NCI-H446 (cell line): ENCODE measurements at places on chromosomes 7 and 10.

- no peak for DNase-seq
These were observed 677 bp downstream of the TSPAN14 start for GRCh38 chr10:80454513-80455460.

GRCh38 chr7:72267291-72267800 is 144.8 kb downstream of the CALN1 start:
- no peak for DNase-seq

DNA sequence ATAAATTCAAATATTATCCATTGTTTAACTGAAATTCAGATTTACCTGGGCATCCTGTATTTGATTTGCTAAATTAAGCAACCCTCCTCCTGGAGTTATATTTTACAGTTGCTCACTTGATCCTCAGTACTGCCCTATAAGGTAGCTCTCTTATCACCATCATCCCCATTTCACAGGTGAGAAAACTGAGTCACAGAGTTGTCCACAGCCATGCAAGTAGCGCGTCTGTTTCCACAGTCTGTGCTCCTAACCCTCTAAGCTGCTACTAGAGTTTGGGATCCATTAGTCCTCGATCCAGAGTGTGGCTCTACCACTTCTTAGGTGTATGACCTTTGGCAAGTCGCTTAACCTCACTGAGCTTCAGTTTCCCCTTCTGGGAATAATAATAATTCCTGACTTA is 34.9 kb upstream of the KDM7A start:
- no peak for DNase-seq

- DNase-seq = no peak
These were observed 1.3 kb downstream of the SORBS1 start for GRCh38 chr10:95559896-95560277.

GRCh38 chr7:108265007-108265406 is 134.8 kb upstream of the LAMB4 start:
- DNase-seq = no peak

DNA sequence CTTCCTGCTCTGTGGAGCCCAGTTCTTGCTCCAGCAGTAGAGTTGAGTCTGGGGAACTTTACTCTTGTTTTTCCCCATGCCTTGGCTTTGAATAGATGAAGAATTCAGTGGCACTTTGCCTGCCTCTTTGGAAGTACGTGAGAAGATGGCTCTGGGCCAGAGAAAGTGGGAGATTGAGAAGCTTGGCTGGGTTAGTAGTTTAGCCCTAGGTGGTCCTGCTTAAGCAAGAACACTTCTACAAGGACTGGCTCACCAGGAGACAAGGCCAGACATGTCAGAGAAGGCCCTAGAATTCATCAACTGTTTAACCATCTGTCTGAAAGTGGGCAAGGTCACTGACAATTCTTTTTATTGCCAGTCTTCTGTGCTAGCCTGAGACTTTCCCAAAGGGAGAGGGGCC is 410.3 kb downstream of the TYW1 start:
- DNase-seq = peak; percentile 93

- DNase-seq = no peak
These were observed 87.6 kb downstream of the CARD11 start for GRCh38 chr7:2956076-2956475.

DNA sequence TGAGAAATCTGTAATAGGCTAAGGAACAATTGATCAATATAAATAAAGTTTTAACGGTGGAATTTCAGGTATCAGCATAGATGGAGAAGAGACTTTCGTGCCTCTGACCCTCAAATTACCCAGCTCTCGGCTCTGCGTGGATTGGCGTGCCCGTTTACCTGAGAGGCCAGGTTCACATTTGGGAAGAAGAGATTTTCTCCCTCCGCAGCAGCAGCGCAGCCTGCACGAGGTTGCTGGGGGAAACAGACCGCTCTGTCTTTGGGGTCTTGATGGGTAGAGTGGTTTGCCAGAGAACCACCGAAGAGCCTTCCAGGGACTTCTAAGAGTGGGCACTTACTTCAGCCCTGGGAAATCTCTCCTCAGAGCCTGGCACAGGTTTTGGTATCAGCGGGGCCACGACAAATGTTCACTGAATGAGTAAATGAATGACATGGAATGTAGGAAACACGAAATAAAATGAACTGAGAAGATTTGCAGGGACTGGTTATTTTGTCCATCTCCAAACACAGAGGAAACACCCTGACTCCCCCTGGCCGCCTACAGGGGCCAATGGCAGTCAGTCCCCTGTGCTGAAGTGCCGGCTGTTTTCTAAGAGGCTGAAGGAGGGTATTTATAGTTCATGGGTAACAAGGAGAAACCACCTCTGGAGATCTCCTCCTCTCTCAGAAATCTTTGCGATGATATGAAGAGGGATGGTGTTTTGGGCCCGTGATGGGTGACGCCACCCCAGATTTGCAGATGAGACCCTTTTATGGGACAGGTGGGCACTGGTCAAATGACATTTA is 338.5 kb downstream of the ADARB2 start:
- no peak for DNase-seq

- no peak for DNase-seq
These were observed 19.2 kb downstream of the ZNF107 start for GRCh38 chr7:64685091-64685490.

DNA sequence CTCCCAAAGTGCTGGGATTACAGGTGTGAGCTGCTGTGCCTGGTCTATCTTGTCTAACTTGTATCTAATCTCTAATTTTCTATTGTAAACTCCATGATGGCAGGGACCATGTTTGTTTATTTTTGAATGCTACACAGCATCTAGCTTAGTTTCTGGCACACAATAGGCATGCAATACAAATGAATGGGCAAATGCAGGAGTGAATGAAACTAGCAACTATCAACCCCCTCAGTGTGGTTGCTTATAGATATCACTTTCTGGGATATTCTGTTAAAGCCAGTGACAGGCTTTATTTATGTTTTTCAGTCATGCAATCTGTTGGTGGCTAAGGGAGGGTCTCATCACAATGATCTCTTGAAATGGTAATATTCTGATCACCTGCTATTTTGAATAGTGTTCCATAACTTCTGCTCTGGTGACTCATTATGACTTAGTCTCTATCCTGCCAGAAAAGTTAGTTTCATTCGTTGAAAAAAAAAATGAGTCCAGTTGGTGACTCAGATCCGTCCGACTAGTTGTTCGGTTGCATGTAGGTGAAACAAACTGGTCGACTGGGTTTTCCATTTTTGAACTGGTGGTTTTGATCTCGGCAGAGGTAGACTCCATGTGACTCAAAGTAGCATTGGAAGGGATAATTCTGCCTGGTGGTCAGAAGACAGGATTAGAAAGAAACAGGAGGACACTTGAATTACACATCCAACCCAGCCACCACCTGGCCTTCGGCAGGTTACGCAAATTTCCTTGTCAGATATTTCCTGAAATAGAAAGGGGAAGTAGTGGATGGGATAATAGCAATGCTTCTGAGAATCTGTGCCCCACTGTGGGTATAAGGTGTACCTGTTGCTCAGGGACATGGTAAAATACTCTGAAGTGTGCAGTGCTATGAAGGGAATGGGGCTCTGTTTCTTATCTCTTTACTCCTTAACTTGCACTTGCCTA is 76.8 kb downstream of the GATA3 start:
- no peak for DNase-seq

DNA sequence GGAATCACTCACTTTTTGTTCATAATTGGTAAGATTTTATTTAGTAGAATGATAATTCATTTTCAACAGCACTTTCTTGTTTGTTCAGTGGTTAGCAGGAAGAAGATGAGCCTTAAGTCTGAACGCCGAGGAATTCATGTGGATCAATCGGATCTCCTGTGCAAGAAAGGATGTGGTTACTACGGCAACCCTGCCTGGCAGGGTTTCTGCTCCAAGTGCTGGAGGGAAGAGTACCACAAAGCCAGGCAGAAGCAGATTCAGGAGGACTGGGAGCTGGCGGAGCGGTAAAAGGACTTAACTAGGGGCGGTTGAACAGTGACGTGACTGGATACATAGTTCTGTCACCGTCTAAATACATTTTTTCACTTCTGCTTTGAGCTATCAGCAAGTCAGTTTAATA is 31.3 kb downstream of the RABGEF1 start:
- no peak for DNase-seq

GRCh38 chr7:140638173-140638791 is 2.3 kb downstream of the DENND2A start:
- no peak for DNase-seq

- DNase-seq = no peak
These were observed 8.3 kb upstream of the TACR2 start for GRCh38 chr10:69425041-69425440.

GRCh38 chr10:128026615-128027300 is 99.5 kb downstream of the MKI67 start:
- DNase-seq = no peak

GRCh38 chr7:151600331-151600730 is 80.6 kb upstream of the RHEB start:
- no peak for DNase-seq

GRCh38 chr7:116573541-116573940 is 48.7 kb downstream of the CAV1 start:
- DNase-seq = no peak

DNA sequence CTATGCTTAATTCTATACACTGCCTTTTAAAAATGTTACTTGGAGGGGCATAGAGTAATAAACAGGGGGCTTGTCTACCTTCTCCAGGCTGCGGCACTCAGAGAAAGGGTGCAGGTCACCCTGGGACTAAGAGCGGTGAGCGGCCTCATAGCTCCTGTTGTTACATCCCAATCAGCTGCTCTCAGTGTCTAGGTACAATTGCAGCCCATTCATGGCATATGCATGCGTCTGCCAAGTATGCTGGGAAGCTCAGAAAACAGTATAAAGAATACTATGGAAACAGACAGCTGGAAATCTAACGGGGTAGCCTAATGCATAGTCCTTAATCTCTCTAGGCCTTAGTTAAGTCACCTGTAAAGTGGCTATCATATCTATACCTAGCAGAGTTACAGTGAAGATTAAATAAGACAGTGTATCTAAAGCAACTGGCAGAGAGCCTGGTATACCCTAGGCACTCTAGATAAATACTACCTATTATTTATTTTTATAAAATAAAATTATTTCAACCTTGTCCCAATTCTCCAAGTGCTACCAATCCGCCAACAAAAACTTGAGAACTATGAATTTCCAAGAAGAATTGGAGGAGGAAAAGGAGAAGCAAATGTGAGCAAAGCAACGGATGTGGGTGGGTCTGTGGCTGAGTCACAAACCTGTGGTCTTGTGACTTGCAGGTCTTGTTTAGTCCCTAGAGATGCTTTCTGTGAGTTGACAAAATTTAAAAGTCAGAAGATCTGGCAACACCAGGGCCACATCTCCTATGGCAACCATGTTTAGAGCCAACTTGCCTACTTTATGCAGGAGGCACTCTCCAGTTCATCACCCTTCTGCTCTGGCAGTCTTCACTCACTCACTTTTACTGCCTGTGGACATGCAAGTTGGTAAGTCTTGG is 183.0 kb downstream of the RAPGEF5 start:
- no peak for DNase-seq

GRCh38 chr7:141519623-141520022 is 31.6 kb upstream of the AGK start:
- no peak for DNase-seq

- no peak for DNase-seq
These were observed 65.5 kb downstream of the HPSE2 start for GRCh38 chr10:99170116-99170675.

DNA sequence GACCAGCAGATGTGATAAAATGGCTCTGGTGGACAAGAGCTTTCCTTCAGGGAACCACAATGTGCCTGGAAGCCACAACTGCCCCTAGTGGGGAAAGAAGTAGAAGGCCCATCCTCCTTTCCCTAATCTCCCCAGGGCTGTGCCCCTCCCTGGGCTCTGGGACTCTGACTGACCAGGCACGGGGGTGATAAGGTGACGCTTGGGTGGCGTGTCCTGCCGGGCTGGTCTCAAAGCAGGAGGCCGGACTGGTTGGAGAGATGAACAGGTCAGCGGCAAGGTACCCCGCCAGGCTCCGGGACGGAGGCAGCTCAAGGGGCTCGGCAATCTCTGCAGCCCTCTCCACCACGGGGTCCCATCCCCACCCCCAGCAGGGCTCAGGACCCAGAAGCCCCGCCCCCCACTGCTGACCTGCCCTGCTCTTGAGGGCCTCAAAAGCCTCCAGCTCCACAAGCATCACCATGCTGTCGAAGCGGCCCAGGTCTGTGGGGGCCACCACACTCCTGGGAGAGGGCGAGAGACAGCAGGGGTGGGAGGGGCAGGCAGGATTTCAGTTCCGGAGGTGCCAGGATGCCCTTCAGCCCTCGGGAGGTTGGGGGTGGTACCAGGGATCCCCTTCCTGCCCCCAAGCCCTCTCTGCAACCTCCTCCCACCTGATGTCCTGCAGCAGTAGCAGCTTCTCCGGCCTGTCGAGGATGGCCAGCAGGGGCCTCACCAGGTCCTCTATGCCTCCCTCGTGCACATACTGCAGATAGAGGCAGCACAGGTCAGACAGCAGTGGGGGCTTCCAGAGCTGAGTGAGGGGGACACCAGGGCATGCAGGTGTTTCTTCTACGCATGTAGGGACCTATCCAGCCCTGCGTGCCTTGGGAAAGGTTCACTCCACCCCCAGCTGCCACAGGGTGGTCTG is 12.2 kb downstream of the LZTS2 start:
- DNase-seq = no peak

- no peak for DNase-seq
These were observed 24.4 kb downstream of the AKR1E2 start for GRCh38 chr10:4850397-4850796.

DNA sequence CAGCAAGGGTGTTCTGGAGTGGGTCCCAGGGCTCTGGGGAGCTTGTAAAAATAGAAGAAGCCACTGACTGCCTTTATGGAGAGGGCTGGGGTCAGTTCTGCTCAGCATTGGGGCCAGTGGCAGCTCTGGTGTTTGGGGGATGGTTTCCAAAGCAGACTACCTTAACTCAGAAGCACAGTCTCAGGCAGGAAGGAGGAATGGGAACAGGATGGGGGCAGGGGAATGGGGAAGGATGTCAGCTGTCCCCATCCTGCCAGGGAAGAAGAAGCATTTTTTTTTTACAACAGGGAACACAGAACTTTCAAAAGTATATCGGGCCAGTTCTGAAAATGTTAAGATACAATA is 28.8 kb downstream of the TSPAN15 start:
- DNase-seq = no peak
